Body of pancreas (tissue), 4 donors: ENCODE measurements at places on chromosomes 16 and 17. TPM values are rescaled to one million over a fixed set of nuclear protein-coding genes. Genes with fewer than 3 reads are reported as not detected.

DNA sequence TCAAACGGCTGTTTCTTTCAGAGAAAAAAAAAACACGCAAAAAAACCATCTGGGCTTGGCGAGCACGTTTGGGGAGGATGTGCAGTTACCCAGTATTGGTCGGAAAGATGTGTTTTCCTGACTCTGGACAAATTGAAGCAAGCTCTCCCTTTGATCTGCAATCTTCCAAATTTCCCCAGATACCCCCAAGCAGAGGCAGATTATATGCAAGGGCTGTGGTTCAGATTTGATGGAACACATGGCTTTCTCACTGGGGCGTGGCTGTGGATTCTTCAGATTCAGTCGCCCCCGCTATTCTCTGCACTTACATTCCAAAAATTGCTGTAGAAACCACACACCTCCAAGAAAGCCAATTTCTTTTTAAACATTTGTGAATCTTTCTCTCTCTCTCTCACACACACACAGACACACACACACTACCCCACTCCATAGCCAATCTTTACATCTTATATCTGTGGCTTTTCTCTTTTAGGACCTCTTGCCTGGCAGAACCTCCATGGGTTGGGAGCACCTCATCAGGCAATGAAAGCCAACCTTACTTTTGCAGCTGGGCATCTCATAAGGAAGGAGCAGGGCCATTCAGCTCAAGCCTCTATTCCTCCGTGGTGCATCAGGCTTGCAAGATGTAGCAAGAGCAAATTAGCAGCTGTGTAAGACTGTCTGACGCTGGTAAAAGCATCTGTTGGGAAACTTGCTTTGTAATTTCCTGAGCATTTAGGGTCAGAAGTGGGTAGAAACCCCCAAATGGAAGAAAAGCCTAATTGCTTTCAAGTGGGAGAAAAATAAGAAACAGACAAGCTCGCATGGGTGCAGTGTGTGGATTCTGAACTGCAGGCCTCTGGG, 103.9 kb upstream of the FAM20A start:
- DNase-seq: no peak

Gene PIRT
- 0.78 TPM for total RNA-seq

GRCh38 chr17:43736389-43736788, 22.2 kb downstream of the SOST start:
- no peak for DNase-seq

Gene WNT9B
- total RNA-seq: not detected

Gene SPATA20
- total RNA-seq: 75.2 TPM

GRCh38 chr16:1775846-1776671, 3.1 kb upstream of the MRPS34 start:
- peak; percentile 14 for DNase-seq
